ENCODE measurements at places on chromosomes 16 and 17.

- DNase-seq: no peak
Observed at GRCh38 chr17:78001182-78001581, 42.7 kb downstream of the TNRC6C start.

GRCh38 chr17:653724-654123, 60.9 kb downstream of the VPS53 start:
- no peak for DNase-seq

DNA sequence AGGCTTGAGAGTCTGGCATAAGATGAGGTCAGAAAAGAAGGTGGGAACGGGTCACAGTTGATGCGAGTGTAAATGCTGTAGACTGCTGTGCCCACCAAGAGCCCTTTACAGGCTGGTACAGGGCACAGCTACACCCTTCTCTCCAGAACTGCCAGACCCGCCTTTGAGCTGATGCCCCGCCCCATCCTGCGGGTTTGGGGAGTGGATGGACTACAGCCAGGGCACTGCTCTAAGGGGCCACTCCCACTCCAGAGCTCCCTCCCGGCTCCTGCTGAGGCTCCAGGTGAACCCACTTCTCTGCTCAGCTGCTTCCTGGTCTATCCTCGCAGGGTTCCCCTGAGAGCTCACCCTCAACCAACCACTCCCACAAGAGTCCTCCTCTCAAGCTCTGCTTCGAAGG, 12.3 kb downstream of the MEIOB start:
- no peak for DNase-seq

GRCh38 chr16:66254751-66255150, 111.7 kb upstream of the CDH5 start:
- DNase-seq: no peak

DNA sequence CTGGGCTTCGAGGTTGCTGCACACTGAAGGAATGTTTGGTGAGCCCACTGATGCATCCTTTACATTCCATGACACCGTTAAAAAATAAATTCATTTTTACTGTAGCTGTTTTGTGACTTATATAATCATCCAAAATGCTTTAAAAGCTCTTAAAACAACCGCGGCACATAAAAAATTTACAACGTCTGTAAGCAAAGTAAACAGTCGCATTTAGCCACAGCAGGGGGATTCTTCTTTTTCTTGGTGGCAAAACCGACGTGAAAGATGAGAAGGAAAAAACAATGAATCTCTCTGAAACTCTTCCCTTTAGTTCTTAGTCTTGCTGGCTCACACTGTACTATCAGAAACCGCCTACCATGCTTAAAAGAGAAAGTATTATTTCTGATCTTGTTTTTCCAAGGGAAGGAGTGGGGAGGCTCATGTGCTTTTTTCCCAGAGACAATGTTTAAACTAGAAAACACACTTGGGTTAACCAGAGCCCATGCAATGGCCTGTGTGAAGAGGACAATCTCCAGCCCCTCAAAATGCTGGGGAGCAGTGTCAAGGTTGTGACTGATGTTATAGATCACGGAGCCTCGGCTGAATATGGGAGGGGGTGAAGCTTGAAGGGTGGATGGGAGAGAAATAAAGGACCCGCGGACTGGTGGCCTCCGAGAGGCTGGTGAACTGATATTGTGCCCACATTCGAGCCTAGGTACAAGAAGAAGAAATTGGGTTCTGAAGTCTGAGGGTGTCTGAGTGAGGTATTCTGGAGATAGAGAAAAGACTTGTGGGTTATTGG, 91.1 kb downstream of the IRF8 start:
- DNase-seq: no peak

GRCh38 chr17:16463358-16464302, 28.4 kb downstream of the LRRC75A start:
- DNase-seq: no peak

GRCh38 chr17:39729280-39729851, 966 bp downstream of the MIEN1 start:
- DNase-seq: no peak

DNA sequence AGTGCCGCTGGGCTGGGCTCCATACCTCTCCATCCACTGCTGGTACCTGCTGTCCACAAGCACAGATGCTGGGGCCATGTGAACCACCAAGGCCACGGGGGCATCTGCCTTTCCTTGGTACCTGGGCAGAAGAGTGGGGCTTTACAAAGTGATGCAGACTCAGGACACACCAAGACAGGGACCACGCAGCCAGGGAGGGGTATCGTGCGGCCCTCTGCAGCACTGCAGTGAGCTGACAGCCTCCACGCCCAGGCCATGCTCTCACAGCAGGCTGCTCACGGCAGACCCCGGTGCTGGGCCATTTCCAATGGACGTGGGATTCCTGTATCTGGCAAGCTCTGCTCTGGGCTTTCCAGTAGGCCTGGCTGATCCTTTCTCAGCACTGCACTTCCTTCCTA, 14.4 kb downstream of the ELAC2 start:
- no peak for DNase-seq

GRCh38 chr16:13307851-13308250, 406.5 kb downstream of the SHISA9 start:
- DNase-seq: no peak

GRCh38 chr17:10775058-10775457, 28.8 kb downstream of the TMEM238L start:
- DNase-seq: no peak

DNA sequence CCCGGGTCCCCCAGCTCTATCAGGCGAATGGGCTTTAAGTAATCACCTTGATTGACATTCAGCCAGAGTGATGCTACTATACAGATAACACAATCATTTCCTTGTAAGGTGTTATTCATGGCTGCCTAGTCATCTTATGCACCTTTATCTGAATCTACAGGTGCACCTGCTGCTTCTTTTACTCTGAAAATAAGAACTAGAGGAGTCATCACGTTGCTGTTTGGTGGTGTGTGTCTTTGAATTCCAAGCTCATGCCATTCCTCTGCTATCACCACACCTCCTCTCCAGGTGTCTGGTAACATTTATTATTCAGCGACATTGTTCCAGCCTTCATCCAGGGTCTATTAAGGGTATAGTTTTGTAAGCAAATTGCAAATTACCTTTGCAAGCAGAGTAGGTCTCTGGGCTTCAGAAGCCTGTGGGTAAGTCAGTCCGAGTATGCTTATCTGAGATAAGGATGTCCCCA, 51.9 kb downstream of the NOS2 start:
- no peak for DNase-seq

DNA sequence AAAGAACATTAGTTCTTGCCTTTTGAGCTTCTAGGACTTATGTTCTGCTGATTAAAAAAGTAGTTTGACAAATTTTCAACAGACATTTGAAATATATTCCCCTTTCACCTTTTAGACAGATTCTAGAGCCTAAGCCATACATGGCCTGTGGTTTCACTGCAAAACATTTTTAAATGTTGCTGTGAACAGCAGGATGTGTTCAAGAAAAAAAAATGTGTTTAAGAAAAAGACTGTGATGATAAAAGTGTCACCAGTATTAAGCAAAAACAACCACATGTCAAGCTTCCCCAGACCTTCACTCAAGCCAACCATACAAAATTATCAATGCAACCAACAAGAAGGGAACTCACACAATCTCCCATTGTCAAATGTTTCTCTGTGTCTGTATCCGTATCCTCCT, 103.5 kb downstream of the SYCE1L start:
- no peak for DNase-seq

DNA sequence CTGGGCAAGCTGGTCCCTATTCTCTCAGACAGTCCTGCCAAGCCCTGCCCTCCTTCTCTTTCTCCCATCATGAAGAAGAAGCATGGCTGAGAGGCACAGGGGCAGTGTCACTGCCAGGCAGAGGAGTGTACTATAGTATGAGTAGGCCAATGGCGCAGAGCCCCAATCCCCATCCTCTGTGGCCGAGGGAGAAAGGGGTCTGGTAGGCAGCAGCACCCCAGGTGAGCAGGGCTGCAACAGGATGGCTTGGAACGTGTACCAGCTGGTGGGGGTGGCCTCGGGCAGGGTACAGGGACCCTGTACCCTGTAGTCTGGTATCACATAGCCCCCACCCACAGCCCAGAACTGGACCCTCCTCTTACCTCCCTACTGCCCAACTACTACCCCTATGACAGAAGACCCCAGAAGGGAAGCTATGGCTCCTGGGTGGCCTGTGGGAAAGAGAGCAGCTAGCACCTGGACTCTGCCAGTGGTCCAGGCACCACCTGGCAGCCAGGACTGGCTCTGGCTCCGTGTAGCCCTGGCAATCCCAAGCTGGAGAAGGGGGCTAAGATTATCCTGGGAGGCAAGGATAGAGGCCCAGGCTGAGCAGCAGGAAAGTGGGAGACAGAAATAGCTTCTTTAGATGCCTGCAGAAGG, 4.4 kb downstream of the SMARCD2 start:
- no peak for DNase-seq

- DNase-seq: peak; percentile 81
Observed at GRCh38 chr17:67525239-67526135, 148.4 kb downstream of the PITPNC1 start.

- no peak for DNase-seq
Observed at GRCh38 chr16:22030087-22030812, 22.3 kb downstream of the MOSMO start.

- DNase-seq: no peak
Observed at GRCh38 chr16:4081047-4081446, 35.2 kb downstream of the ADCY9 start.

- DNase-seq: no peak
Observed at GRCh38 chr16:71524566-71525553, 1.4 kb upstream of the CHST4 start.

DNA sequence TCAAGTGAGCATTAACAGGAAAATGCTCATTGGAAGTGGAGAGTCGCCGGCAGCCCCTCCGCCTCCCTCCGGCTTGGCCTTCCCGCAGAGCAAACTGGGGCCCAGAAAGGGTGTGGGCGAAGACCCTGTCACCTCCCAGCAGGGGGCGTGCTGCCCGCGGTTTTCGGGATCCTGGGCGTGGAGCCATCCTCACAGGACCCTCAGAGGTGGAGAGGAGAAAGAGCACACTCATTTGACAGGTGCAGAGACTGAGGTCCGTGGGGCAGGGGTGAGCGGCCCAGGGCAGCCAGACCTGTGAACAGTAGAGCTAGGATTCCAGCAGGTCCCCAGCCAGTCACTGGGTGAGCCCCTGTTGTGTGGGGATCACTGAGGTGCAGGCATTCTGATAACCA, 1002.9 kb downstream of the KCNJ18 start:
- DNase-seq: no peak

DNA sequence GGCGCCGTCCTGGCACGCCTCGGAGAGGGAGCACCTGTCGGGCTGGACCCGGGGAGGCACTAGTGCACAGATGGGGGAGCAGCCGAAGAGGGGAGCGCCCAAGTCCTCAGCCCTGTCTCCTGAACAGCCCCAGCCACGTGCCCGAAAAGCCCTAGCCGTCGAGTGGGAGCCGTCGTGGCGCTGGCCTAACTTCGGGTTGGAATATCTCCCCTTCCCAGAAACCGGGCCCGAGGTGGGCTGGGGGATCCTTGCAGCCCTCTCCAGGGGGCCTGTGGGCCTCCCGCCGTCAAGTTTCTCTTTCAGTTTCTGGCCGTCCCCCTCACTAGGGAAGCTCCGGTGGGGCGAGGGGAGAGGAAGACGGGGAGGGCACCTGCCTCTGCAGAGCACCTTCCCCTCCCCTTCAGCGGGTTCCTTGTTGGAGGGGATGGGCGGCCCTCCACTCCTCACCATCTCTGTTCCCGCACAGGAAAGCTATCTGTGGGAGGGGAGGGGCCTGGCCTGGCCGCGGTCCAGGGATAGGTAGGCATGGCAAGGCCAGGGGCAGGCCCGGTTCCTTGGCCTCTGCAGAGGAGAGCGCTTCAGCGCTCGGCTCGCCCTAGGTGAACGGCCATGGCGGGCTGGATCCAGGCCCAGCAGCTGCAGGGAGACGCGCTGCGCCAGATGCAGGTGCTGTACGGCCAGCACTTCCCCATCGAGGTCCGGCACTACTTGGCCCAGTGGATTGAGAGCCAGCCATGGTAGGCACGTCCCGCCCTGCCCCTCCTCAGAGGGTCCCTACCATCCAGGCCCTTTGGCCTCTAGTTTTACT, 709 bp downstream of the STAT5A start:
- DNase-seq: no peak

GRCh38 chr16:48971571-48972077, 310.0 kb downstream of the CBLN1 start:
- DNase-seq: no peak

DNA sequence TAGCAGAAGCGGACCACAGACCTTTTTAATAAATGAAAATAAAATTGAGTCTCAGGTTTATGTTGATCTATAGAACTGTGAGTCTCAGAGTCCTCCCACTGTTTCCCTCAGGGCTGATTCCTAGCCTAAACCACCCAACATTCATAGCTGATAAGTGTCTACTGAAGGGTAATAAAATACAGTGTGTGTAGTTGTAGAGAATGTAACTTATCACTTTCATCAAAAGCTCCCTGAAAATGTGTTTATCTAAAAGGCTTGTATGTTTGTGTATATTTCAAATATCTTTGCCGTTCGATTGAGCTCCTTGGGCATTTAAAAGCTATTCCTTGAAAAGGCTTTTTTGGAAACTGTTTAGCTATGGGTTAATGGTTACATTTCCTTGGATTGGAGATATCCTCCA, 740.3 kb upstream of the SOX9 start:
- DNase-seq: no peak

DNA sequence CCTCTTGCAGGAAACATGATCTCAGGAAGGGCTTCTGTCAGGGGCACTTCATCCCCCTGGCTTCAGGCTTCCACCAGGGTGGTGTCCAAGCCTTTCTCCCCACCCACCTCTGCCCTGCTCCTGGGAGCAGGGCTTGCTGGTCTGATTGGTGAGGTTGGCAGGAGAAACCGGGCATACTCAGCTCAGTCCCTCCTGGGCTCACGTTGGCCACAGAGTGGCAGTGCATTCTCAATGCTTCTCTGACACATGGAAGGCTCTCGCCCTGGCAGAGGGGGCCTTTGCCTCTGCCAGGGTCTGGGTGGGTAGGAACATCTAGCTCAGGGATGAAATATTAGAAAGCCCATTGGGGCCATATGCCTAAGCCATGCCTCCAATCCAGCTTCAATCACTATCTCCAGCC, 142.8 kb downstream of the AXIN2 start:
- DNase-seq: no peak

GRCh38 chr16:85735225-85735635, 15.7 kb downstream of the C16orf74 start:
- no peak for DNase-seq

GRCh38 chr16:46822270-46822669, 8.7 kb downstream of the C16orf87 start:
- no peak for DNase-seq

- DNase-seq: no peak
Observed at GRCh38 chr17:17130077-17130844, 75.9 kb downstream of the PLD6 start.

GRCh38 chr17:83182620-83183101, 103.3 kb downstream of the METRNL start:
- DNase-seq: no peak

- DNase-seq: no peak
Observed at GRCh38 chr17:66443606-66444005, 141.2 kb downstream of the PRKCA start.
